ENCODE measurements at places on chromosomes 11 and 22. TPM values are rescaled to one million over a fixed set of nuclear protein-coding genes. Genes with fewer than 3 reads are reported as not detected.

The PHOX2A gene
- total RNA-seq = not detected

The ACR gene
- total RNA-seq = not detected

The DEPDC7 gene
- 16.8 TPM for total RNA-seq

The CSNK2A3 gene
- total RNA-seq = 2.0 TPM

The ASCL2 gene
- not detected for total RNA-seq

The SCGB1D2 gene
- total RNA-seq = not detected

The CNIH2 gene
- total RNA-seq = not detected

The C22orf31 gene
- total RNA-seq = not detected

The MFRP gene
- total RNA-seq = not detected
